ENCODE measurements at places on chromosomes 1 and 21. TPM values are rescaled to one million over a fixed set of nuclear protein-coding genes. Genes with fewer than 3 reads are reported as not detected.
A peak's percentile ranks its signal among the peaks of the same experiment; 100 is the strongest.

- no peak for DNase-seq
Observed at GRCh38 chr21:18151046-18151445, 93.6 kb upstream of the CHODL start.

DNA sequence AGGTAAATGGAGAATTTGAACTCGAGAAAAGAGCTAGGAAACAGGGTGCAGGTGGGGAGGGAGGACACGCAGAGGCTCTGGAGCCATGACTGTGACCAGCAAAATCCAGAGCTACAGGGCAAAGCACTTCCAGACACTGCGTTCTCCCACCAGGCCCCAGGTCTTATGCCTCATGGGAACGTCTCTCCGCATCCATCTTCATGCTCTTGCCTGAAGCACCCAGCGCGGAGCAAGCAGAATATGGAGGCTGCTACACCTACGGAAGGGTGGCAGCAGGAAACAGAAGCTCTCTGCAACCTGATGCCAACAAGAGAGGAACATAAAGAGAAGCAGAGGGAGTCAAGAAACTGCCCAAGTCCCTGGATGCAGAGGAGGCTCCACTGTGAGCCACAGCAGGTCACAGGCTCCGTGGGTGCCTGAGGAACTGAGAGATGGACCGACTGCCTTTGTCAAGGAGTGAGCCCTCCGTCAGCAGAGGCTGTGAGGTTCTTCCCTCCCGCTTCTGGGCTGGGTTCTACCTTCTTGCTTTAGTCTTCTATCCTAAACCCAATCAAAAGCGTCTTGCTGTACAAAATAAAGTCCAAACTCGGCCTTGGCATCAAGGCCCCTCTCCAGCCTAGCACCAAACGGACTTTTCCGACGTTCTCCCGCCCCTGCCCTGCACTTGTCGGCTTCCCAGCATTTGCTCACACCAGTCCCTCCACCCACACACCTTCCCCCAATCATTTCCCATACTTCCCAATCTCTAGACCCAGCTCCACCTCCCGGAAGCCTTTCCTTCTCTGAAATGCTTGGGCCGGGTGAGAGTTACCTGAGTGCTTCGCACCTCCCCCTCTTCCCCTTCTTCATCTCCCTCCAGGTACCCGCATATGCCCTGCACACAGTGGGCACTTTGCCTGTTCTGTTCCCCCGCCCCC lies 930 bp downstream of the DHCR24 start:
- DNase-seq = no peak

- no peak for DNase-seq
Observed at GRCh38 chr1:203263496-203263895, 34.0 kb upstream of the CHIT1 start.

The IQCC gene
- total RNA-seq = 0.79 TPM

The PDZK1 gene
- total RNA-seq = not detected

DNA sequence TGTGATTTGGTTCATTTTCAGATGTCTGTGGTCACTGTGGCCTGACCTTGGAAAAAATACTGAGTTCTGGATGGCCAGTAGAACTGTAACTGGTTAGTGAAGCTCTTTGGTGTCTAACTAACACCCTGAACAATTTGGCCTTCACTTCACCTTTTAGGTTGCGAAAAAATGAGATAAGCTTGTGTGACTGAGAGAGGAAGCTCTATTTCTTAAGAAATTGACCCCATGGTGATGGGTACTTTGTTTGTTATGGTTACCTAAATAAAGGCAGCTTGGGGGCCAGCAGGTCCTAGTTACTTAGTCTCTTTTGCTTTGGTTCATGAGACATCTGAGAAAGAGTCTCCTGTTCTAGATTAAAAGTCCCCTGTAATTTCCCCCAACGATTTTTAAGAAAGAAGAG lies 181.6 kb downstream of the ZNF326 start:
- DNase-seq = no peak

DNA sequence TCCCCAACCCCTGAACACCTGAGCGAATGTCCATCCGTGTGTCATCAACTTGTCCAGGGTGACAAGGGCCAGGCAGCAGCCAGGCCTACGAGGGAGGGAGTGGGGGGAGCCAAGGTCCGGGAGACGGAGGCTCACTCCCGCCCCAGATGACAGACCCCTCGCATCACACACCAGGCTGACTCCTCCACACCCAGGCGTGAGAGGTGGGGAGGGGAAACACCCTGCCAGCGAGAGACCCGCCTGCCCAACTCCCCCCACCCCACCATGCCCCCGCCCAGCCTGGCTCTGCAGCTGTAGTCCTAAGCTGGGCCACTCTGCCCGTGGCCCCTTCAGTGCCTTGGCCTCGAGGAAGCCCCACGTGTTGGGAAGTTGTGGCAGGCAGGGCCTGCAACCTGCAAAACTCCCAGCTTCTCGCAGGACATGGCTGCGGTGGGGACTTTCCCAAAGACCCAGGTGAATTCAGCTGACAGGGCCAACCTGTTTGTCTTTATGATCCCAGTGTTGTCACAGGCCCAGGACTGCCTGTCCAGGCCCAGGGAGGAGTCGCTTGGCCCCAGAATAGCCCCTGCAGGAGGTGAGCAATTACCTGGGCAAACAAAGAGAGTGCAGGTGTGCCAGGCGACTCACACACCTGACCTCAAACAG lies 62.9 kb downstream of the RIPK4 start:
- DNase-seq = no peak

DNA sequence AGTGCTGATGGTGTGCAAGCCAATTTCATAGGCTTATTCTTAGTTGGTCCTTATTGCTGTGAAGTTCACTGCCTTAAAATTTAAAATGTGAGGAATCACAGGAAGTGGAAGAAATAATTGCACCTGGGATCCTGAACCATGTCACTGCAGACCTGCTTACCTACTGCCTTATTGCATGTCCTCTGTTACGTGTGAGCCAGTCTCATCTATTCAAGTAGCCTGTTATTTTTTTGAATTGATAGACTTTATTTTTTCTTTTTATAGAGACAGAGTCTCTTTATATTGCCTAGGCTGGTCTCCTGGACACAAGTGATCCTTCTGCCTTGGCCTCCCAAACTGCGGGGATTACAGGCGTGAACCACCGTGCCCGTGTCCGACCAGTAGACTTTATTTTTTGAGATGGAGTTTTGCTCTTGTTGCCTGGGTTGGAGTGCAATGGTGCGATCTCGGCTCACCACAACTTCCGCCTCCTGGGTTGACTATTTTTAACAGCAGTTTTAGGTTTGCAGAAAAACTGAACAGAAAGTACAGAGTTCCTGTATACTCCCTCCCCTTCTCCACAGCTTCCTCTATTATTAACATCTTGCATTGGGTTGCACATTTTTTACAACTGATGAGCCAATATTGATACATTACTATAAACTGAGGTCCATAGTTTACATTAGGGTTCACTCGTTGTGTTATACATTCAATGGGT lies 14.0 kb upstream of the DISC1 start:
- no peak for DNase-seq

- DNase-seq = peak; percentile 97
Observed at GRCh38 chr1:61183471-61184039, 101.2 kb downstream of the NFIA start.

- no peak for DNase-seq
Observed at GRCh38 chr1:243738020-243738419, 112.0 kb downstream of the AKT3 start.

DNA sequence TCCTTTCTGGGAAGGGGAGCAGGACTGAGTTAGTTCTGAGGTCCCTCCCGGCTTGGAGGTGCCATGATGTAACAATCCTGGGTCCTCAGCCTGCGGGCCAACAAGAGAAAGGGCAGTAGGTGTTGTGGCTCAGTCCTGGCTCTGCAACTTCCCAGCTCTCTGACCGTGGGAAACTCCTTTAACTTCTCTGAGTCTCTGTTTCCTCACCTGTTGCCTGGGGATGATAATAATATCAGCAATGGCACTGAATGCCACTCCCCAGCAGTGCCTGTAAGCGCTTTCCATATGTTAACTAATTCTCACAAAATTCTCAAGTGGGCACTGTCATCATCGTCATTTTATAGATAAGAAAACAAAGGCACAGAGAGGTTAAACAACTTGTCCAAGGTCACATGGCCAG lies 2.3 kb downstream of the PADI3 start:
- no peak for DNase-seq

GRCh38 chr1:159211331-159212136 lies 6.9 kb downstream of the ACKR1 start:
- DNase-seq = peak; percentile 41

GRCh38 chr1:54376430-54377039 lies 29.7 kb downstream of the SSBP3 start:
- no peak for DNase-seq

GRCh38 chr1:86430376-86430775 lies 6.4 kb downstream of the CLCA2 start:
- DNase-seq = no peak
